Osteoblast (primary cell): ENCODE measurements at places on chromosomes 12 and 14. TPM values are rescaled to one million over a fixed set of nuclear protein-coding genes. Genes with fewer than 3 reads are reported as not detected.
A peak's percentile ranks its signal among the peaks of the same experiment; 100 is the strongest.

DNA sequence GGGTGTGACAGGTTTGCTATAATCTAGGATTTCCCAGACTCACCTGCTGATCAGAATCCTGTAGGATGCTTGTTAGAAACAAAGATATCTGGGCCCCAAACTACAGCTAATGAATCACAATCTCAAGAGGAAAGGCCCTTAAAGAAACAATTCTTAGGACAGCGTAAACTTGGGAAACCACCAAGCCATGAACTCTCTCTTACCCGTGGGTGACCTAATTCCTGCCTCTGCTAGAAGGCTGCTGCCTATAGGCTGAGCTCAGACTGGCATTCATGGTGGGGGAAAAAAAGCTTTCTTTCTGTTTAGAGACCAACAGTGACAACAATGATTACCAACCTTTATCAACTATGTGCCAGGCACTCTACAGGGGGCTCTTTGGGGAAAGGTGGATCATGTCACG, 213.9 kb upstream of the FKBP4 start:
- DNase-seq, result peak; percentile 98

GRCh38 chr12:18320036-18320617, 58.8 kb downstream of the PIK3C2G start:
- peak; percentile 48 for DNase-seq

DNA sequence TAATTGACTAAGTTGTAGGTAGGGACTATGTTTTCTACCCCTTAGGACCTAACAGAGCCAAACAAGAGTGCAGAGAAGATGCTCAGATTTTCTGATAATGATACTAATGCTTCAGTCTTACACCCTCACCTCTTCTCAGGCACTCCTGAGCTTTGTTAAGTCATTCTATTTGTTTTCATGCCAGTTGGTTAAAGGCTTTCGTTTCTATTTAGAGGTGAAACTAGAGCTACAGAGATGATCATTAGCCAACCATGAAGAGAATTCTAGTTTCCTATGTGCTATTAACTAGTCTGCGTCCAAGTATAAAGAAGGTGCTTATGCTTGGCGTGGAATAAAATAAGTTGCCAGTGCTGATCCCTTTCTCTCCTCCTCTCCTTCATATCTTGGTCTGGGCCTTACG, 34.6 kb upstream of the PYGL start:
- DNase-seq, result no peak

GRCh38 chr12:57813971-57814772, 4.4 kb downstream of the AVIL start:
- DNase-seq, result no peak

DNA sequence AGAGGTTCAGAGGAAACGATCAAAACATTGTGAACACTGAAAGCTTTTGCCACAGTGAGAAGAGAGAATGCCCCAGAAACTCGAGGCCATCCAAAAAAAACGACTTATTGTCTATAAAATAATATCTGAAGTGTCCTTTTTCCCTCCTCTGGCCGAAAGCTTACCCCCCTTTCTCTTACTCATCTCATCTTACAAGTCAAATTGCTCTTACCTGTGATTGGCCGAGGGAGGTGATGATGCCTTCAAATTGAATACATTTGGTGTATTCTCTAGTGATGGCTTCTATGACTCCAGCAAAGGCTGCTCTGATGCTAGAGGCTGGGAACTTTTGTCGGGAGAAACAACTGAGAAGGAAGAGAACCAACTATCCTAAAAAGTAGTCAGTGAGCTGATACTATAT, 90.7 kb downstream of the PTCSC3 start:
- no peak for DNase-seq

DNA sequence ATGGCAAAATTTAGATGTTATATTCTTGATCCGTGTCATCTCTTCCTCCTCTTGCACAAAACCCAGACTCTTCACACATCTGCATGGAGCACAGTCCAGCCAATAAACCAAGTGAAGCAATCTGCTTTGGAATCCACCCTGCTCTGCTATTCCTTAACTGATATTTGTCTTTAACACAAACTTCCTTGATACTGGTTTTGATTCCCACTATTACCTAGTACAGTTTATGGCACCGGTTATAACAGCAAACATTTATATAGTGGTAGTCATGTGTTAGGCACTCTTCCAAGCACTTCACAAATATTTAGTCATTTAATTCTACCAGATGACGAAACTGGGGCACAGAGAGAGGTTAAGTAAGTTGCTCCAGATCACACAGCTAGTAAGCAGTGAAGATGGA, 12.5 kb downstream of the STYK1 start:
- no peak for DNase-seq

- DNase-seq, result no peak
Observed at GRCh38 chr12:98572010-98572409, 21.5 kb upstream of the SLC25A3 start.

DNA sequence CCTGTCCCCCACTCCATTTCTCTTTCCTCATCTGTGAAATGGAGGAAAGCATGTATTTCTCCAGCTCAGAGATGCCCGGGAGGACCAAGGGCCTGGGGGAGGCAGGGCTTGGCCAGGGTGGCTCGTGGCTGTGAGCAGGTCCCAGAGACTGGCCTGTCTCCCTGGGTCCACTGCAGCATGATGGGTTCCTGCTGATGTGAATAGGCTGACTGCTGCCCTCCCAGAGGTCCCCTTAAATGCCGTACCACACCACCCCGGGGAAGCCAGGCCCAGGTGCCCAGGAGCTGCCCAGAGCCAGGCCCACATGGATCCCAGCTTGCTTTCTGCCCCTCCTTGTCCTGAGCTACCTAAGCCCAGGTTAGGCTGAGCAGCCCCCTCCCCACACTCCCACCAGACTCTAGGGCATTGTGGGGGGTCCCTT, 158.2 kb upstream of the C14orf180 start:
- peak; percentile 69 for DNase-seq

DNA sequence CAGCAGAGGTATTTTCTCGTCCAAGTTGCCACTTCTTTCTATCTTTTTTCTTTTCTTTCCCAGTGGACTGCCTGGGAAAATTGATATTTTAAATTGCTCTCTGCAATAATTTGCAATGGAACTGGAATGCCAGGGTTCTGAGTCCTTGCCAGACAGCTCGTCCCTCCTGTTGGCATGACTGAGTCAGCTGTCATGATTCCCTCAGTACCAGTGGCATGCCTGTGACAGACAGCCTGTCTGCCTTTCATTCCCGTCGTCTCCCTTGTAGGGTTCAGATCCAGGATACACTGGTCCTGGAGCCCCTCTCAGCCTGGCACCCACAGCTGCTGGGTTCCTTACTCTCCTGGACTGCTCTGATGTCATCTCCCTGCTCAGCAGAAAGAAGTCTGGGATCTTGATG, 84.8 kb downstream of the PTPN11 start:
- DNase-seq, result no peak

The CNPY2 gene
- total RNA-seq, result 82.5 and 83.7 TPM in 2 replicates

The C12orf54 gene
- total RNA-seq, result not detected in 2 replicates

The RERG gene
- total RNA-seq, result 0.29 TPM in 1 of 2 replicates, not detected in the other

The KRT77 gene
- total RNA-seq, result not detected in 2 replicates
